ENCODE measurements at places on chromosomes 5 and 9.

DNA sequence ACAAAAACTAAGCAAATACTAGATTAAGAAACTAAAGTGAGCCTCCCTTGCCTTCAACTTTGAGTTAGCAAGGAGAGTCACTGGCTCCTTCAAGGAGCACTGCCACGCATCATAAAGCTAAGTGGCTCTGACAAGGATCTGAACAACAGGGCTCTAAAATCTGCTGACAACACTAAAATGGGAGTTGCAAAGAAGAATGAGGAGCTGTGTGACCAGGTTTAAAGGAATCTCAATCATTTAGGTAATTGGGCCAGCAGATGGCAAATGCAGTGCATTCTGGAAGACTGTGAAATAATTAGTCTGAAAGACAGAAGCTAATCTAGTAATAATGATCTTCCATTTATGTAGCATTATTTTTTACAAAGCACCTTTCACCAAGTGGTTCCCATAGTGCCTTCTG is 297.0 kb upstream of the TAS2R1 start:
- DNase-seq: no peak

GRCh38 chr9:22383718-22384117 is 62.9 kb upstream of the DMRTA1 start:
- no peak for DNase-seq

- no peak for DNase-seq
These were observed 250.8 kb upstream of the FBXL7 start for GRCh38 chr5:15249152-15249551.

DNA sequence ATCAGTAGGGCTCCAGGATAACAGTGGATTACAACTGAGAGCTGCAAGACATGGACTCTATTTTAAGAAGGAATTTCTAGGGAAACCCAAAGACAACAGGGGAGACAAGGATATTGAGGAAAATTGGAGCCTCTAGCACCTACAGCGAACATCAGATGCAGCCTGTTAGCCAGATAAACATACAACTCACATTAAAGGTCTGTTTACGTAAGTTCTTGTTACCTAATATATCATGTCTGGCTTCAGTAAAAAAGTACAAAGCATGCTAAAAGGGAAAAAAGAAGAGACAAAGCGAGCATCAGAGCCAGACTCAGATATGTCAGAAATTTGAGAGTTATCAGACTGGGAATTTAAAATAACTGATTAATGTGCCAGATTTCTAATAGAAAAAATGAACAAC is 17.2 kb downstream of the GNPDA1 start:
- no peak for DNase-seq

DNA sequence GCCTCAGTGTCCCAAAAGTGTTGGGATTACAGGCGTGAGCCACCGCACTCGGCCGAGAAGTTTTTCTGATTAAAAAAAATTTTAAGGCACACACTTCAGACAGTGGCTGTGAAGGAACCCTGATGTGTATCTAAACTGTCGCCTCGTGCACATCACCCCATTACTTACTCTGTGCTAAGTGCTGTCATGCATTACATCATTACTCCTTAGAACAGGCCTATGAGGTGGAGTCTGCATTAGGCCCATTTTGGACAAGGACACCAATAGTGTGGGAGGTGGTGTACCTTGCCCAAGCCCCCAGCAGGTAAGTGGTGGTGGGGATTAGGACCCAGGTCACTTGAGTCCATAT is 3.8 kb upstream of the CDHR2 start:
- no peak for DNase-seq

GRCh38 chr9:5493679-5494511 is 16.4 kb upstream of the PDCD1LG2 start:
- no peak for DNase-seq

DNA sequence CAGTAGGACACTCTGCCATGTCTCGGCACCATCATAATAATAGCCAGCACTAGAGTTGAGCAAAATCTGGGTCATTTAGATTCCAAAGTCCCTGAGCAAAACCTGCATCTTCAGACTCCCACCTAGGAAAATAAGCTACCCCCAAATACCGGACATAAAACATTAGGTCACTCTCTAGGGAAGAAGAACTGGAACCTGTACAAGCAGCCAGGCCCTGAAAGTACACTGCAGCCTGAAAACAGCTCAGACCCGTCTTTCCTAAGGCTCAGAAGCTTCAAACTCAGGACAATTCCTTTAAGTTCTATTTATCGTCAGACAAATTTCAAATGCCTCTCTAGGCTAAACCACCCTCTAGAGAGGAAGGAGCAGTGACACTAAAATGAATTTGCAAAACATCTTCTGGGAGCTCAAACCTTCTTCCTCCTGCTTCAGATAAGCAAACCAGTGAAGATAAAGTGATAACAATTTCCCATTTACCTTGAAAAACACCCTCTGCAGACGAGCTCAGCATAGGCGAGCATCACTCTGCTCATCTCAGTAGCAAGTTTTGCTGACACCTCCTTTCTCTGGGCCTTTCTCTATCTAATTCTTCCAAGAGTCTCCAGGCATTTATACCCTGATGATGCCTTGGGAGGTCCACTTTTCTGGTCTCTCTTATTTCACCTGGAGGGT is 34.0 kb downstream of the ADAM19 start:
- no peak for DNase-seq

GRCh38 chr5:136051486-136052220 is 22.9 kb downstream of the TGFBI start:
- no peak for DNase-seq

DNA sequence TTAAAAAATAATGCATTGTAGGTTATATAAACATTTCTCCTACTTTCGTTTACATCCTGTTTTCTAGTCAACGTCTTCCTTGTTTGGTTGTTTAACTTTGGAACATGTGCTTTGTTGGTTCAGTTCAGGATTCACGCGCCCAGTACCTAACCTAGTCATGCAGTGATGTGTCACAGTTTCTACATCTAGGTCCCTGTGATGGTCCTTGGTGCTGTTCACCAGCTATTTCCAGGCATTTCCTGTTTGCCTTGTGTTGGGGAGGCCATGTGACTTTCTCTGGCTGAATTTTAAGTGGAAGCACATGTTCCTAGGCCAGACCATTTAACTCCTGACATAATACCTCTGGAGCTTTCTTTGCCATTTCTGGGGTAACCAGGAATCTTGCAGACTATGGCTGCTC is 292.3 kb downstream of the SMARCA2 start:
- no peak for DNase-seq

GRCh38 chr5:172282272-172283019 is 1.1 kb downstream of the UBTD2 start:
- no peak for DNase-seq

DNA sequence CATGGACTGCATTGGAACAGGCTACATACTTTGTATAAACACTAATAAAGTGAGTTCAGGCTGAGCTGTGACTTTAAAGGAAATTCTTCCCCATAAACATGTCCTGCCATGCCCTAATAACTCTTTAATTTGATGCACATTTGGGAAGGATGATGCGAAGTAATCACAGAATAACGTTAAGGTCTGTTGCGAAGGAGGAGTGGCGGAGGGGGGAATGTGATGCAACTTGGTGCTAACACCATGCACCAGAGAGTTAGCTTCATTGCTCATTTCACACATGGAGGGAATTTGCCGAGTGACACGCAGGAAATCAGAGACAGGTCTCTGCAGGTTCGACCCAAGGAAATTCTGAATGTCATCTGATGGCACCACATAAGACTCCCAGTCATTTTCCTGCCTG is 32.9 kb downstream of the SLIT3 start:
- DNase-seq: no peak
